ENCODE measurements at places on chromosomes 6 and 20.

- no peak for DNase-seq
These were observed 49.0 kb downstream of the PPARD start for GRCh38 chr6:35391240-35391968.

- no peak for DNase-seq
These were observed 53.0 kb downstream of the MYH7B start for GRCh38 chr20:35008411-35009342.

DNA sequence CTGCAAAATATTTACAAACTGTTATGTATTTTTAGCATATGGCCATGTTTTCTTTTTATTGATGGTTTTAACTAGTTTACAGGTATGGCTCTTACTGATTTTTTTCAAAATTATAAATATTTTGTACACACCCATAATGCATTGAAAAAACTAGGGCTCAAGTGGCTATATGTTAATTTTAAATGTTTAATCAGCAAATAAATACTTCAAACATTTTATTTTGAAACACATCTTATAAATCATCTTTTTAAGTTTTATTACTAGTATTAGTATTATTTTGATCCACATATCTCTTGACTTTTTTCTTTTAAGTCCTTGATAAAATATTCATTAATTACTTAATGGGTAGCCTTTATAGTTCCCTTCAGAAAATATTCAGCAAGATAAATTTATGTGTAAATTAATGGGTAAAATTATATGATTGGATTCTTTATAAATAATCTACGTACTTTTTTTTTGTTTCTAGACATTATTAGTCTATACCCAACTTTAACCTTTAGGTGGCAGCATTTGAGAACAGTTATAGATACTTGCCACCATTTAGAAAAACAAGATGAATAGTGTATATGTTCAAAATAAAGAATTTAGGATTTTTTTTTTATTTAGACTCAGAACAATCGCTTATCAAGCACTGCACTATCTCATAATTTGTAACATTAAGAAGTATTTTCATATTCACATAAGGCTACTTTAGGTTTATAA is 241.9 kb downstream of the ADGRB3 start:
- DNase-seq: no peak

DNA sequence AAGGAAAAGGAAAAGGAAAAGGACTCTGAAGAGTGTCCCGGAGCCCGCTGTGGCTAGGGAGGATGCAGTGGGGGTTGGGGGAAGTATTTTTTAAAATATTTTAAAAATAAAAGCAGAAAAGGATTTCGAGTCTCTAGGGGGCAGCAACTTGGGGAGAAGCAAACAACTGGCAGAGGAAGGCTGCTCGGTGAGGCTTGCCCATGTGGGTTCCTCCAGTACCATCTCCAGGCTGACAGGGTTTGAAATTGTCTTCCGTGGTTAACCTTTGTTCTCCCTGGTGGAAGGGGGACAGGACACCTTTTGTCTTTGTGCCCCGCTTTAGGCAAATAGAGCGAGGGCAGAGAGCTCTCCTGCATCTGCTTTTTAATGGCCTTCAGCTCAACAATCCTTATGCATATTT is 60.4 kb upstream of the SNX9 start:
- DNase-seq: no peak

DNA sequence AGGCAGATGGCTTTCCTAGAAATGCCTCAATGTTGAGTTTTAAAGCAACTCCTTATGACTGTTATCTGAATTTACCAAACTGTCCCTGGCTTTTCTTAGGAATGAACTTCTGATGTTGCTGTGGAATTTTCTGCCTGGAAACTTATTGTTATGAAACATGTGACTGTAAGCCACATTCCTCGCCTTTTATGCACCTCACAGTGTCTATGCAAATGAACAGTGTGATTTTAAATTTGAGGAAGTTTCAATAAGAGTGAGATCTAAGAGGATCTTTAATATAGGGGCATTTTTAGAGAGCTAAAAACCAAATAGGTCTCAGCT is 2.4 kb upstream of the CCR6 start:
- no peak for DNase-seq

DNA sequence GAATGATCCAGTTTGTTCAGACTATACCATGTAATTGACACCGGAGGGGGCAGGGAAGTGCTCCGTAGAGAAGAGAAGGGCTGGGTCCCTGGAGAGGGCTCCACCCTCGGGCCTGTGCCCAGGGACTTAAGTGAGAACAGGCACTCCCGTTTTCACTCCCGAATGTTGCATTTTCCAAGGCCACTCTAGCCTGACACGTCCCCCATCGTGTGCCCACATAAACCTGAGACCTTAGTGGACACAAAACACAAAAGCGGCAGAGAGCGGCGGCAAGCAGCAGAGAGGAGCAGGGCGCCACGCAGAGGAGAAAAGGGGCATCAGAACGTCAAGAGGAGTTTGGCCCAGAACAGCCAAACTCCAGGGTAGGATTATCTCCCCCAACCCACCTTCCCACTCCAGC is 1405.1 kb downstream of the GRIK2 start:
- no peak for DNase-seq

DNA sequence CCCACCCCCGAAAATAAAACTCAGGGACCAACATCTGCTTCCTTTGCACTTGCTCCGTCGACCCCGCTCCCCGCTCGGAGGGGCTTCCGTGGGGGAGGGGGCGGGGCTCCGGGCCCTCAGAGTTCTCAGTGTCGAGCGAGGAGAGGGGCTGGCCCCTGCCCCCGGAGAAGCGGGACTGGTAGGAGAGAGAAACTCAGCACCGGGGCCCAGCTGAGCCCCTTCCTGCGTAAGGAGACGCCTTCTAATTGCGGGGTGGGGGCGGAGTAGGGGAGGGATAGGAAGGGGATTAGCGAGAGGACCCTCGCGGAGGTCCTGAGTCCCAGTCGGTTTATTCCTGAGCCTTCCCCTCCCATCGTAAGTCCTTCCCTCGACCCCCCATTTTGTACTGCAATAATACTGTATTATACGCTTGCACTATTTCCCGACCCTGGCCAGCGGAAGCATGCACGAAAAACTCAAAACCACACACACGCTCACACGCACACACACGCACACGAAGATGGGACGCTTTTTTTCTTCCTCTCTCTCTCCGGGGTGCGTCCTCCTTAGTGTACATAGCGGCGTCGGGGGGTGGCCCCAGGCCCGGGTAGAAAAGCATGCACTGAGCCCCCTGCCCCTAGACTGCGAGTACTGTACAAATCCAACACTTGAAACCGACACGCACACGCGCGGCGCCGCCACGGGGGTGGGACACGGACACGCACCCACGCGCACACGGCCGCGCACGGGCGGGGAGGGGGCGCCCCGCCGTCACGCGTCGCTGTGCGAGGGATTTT is 22.1 kb upstream of the SLC22A7 start:
- DNase-seq: no peak

DNA sequence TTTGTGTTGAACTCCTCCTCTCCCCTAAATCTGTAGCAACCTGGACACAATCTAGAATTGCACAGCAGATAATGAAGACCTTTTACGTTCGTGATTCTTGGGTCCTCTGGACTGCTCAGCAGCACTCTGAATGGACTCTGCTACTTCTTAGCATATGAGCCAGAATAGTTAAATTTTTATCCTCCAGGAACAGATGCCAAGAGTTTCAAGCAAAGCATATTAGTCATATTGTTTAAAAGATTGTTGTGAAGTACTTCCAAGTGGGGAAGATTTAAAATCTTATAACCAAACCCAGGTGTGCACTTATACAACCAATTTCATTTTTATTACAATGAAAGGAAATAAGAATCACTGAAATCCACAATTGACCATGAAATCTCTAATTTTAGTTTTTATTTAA is 118.9 kb upstream of the EXOC2 start:
- no peak for DNase-seq

DNA sequence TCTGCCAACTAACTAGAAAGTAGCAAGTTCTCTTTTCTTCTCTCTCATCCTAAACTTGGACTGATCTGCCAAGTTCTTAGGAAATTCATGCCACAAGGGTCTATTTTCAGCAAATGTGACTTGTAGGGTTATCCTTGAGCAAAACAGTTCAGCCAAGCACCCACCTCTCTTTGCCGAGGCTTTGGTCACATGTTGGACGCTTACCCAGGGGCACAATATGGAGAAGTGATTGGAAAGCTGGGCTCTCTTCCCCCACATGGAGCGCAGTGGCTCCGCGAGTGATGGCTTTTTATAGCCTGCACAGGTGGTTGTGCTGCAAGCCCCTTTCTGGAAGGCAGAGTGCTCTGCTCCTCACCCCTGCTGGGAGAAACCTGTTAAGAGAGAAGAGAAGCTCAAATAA is 47.7 kb upstream of the FNDC1 start:
- DNase-seq: no peak

- no peak for DNase-seq
These were observed 305.8 kb upstream of the PRDM1 start for GRCh38 chr6:105780146-105780860.

DNA sequence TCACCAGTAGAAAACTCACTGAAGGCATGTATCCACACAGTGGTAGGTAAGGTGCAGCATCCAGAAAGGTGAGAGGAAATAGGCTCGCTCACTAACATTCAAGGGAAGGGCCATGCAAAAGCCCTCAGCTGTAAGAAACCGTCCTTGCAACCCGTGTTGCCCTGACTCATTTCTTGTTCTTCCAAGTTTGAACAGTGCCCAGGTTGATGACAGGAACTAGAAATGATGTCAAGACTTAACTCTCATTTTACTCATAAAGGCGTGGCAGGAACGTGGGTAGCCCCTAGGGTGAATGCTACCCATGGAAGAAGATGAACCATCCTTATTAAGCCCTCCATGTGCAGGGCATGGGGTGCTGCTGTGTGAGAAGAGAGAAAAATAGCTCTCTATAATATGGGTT is 187.6 kb downstream of the CD83 start:
- DNase-seq: no peak

GRCh38 chr6:21402368-21402767 is 191.2 kb upstream of the SOX4 start:
- DNase-seq: no peak

DNA sequence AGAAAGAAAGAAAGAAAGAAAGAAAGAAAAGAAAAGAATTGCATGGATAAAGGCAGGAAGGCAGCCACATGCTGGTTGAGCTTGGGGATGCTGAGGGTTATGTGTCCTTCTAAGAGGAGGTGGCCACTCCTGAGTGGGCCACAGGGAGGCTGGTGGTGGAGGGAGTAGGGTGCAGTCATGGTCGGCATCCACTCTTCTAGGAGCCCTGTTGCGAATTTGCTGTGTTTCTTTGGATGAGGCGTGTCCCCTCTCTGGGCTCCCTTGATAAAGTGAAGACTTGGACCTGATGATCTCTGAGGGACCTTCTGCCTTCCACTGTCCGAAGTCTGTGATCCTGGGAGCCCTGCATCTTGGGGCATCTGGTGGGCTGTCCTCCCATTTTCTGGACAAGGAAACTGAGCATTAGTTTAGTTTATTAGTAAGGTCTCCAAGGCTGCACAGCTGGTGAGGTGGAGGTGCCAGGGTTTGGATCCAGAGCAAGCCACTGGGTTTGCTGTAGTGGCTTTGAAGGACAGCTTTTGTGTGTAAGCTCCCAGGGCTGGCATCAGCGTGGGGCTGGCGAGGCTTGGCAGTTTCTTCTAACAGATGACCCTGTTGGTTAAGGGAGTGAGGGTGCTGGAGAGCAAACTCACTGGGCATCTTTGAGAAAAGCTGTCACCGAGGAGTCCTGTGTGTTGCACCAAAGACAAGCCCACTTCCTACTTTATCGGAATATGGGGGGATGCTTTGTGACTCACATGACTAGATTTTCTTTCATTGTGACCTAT is 4.3 kb downstream of the DLGAP4 start:
- no peak for DNase-seq

DNA sequence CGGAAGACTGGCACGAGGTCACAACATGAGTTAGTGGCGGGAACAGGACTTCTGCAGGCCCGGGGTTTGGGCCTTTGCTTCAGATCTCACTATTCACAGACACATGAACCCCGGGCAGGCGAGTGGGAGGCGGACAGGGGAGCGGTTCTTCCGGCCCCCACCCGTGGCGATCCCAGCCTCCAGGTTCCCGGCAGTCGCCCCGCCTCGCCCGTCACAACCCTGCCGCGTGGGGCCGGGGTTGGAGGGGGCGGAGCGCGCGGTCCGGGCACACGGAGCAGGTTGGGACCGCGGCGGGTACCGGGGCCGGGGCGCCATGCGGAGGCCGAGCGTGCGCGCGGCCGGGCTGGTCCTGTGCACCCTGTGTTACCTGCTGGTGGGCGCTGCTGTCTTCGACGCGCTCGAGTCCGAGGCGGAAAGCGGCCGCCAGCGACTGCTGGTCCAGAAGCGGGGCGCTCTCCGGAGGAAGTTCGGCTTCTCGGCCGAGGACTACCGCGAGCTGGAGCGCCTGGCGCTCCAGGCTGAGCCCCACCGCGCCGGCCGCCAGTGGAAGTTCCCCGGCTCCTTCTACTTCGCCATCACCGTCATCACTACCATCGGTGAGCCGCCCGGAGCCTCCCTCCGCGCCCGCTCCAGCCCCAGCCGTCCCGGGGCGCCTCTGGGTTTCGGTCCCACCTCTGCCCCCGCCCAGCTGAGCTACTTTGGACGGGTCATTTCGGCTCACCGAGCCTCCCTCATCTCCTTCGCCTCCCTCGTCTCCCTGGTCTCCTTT is at the start of gene KCNK15:
TSS of gene KCNK15 (plus strand) at position 268 of the 769 bp plus-strand sequence. CDS start at position 314, 46 bp downstream.
- DNase-seq: no peak

DNA sequence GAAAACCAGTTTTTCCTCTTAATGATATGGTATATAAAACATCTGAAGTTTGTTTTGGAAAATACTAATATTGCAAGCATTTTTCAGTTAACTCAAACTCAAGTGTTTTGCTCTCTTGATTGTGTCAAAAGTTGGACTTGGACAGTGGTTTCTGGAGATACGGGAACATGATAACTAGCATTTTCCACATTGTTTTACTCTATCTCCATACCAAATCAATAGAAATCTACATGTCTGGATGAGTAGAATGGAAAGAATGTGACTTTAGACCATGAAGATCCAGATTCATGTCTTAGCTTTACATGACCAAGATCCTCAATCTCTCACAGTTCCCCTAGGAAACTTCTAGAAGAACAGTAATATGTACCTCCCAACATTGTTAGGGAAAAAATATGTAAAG is 22.2 kb upstream of the FBXO30 start:
- no peak for DNase-seq

DNA sequence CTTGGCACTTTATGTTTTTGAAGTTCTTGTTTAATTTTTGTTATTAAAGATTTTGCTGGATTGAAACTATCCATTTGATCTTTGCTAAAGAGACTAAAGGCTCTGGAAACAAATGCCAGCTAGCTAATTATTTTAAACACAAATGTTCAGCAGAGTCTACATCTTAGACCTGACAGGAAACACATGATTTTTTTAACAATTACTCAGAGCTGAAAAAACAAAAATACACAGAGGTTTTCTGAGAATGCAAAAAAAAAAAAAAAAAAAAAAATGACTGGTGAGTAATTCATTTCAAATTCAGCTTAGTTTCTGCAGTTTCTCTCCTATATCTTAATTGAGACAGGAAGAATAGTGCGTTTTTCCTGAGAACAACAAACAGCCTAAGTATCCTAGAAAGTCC is 448.0 kb downstream of the TENT5A start:
- no peak for DNase-seq

GRCh38 chr6:89387516-89388201 is 24.4 kb downstream of the RRAGD start:
- no peak for DNase-seq

- DNase-seq: peak; percentile 50
These were observed 11.7 kb upstream of the FAM83C start for GRCh38 chr20:35303735-35304491.

Data from NCI-H2107 (cell line).